ENCODE measurements at places on chromosomes 3 and 15.

GRCh38 chr15:31455499-31455898 lies 128.9 kb downstream of the KLF13 start:
- no peak for DNase-seq

DNA sequence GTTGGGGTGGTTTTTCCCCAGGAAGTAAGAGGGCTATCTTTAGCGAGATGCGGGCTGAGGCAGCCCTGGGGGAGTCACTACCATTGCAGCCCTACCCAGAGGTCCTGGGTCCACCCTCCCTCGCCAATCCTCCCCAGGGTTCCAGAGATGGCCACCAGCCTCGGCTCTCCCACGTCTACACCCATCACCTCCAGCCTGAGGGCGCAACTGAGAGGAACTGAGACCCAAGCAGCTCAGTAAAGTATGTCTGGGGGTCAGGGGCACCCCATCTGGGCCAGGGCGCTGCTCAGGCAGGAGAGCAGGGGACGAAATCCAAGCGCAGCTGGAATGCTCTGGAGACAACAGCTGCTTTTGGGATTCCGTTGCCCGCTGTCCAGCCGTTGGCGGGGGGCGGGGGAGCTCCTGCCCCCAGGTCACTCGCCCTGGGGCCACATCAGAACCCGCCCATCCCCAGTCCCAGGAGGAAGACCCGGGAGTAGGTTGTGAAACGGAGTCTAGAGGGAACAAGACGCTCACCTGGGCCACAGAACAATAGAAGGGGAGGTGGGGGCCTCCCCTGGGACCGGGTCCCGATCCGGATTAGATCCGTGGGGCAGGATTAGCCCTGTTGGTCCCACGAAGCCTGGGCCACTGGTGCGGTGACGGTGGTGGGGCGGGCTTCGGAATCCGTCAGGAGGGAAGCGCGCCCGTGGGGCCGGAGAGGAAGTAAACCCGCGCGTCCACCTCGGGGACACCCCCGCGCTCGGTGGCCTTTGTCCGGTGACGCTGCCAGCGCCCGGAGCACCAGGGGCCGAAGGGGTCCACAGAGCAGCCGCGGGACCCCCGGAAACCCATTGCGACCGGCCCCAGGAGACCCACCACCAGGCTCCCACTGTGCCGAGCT lies 1.4 kb upstream of the NDUFAF3 start:
- DNase-seq: no peak

- no peak for DNase-seq
Observed at GRCh38 chr3:102745881-102746280, 311.1 kb downstream of the ZPLD1 start.

- no peak for DNase-seq
Observed at GRCh38 chr15:47460795-47461573, 256.3 kb upstream of the SEMA6D start.

GRCh38 chr3:196053487-196053886 lies 28.4 kb downstream of the TFRC start:
- DNase-seq: no peak

DNA sequence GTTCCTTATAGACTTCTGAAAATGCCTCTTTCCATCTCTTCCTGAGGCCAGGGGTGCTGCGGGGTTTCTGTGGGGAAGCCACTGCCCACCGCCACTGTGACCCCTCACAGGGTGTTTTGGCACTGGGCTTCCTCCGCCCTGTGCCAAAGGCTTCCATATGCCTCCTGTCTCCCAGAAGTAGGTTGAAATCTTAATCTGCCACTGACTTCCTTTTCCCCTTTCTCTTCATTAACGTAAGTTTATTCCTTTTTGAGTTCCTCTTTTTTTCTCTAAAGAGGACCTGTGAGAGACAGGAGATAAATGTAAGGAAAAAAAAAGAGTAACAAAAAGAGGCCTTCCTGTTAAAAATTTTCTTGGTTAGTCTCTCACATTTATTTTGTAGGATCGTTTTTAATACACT lies 220.5 kb downstream of the CTNNB1 start:
- DNase-seq: no peak

- no peak for DNase-seq
Observed at GRCh38 chr3:128874481-128875180, 4.8 kb upstream of the ACAD9 start.

DNA sequence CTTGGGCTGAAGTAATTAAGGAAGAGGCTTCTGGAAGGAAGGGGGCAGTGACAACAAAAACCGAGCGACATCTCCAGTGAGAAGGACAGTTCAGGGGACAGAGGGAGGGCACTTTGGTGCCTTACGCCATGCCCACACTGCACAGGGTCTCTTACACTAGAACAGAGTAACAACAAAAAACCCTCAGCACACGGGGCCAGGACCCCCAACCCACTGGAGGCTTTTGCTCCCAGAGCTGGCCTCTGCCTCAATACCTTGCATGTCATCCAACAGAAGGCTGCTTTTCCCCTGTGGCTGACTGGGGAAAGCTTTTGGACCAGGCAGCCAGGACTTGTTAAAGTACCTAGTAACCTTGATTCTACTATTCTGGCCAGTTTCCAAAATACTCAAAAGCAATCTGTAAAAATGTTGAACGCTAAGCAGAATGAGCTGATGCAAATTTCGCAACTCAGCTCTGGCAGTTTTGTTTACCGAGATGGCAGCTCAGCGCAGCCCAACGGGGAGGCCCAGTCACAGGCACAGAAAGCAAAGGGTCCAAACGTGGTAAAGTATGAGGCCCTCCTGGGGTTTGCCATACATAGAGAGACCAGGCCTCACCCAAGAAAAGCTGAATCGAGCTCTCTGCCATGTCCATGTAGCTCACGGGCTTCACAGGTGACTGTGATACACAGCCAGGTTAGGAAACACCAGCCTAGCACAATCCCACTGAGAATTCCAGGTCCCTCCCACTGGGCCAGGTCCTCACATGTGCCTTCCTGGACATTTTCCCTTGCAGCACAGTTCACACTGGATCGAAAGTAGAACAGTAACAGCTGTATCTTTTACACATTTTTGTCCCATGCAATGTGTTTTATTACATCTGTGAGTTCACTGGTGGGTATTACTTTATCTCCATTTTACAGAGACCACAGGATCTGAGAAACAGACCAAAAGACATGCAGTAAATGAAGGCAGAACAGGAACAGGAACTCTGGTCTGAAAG lies 6.0 kb downstream of the CHCHD4 start:
- DNase-seq: peak; percentile 26

DNA sequence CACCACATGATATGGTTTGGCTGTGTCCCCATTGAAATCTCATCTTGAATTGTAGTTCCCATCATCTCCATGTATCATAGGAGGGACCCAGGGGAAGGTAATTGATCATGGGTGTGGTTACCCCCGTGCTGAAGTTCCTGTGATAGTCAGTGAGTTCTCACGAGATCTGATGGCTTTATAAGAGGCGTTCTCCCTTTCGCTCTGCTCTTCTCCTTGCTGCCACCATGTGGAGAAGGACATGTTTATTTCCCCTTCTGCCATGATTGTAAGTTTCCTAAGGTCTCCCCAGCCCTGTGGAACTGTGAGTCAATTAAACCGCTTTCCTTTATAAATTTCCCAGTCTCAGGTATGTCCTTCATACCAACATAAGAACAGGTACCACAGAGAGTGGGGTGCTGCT lies 21.9 kb downstream of the OSTN start:
- DNase-seq: no peak

- DNase-seq: no peak
Observed at GRCh38 chr3:49886922-49887265, 16.8 kb downstream of the MST1R start.

DNA sequence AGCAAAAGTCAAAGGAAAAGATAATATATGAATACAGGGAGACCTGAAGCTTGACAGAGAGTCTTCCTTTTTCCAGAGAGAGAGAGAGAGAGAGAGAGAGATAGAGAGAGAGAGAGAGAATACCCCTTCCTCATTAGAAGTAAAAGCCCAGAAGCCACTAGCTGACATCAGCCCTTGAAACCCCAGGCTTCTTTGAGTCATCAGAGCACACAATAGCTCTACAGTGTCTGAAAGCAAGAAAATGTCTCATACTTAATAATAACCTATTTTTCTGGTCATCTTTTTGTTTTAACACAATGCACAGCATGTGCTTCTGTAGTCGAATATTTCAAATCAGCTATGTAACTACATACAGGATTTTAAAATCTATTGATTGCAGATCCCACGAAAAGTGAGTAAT lies 109.2 kb upstream of the NANOGP8 start:
- DNase-seq: no peak

DNA sequence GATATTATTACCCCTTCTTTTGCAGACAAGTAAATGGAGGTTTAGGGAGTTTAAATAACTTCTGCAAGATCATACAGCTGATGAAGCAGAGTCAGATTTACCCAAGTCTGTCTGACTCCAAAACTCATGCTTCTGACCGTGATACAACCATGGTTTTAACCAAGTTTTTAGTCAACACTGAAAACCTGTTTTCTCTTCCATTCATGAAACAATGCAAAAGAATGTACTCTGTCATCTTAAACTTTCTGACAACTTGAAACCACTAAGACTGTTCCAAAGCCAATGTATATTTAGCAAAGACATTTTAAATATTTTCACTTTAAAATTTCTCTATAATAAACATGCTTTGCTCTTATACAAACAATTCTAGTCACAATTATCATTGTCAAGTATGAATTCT lies 77.0 kb upstream of the RBMS3 start:
- DNase-seq: no peak

DNA sequence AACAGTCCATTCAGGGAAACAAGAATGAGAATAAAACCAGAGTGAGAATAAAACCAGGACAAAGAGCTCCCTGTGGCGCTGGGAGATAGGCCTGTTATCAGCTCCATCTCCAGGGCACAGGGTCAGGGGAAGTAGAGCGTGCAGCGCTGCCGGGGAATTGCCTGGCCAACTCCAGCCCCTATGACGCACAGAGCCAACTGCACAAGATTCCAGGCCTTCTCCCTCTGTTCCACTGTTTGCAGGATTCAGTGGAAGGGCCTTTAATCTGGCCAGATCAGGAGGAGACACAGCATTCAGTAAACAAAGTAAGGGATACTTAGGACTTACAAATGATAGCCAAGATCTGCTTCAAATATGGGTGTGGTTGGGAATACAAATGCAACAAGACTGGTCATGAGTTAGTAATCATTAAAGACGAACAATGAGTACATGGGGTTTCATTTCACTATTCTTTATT lies 49.4 kb downstream of the ITGB5 start:
- no peak for DNase-seq

DNA sequence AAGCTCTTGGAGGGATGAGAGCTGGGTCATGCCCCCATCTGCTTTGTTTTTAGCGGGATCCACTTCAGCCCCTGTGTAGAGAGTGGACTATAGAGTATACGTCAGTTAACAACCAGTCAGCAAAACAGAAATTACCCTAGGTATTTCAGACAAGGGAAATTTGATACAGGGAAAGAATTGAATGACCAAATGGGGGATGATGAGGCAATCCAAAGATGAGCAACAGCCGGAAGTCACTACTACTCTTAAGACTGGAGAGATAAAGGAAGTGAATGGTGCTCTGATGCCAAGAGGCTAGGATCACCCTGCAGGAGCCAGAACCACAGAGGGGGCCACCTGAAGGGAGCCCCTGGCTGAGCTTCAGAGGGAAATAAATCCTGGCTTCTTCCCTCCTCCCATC lies 1.7 kb upstream of the GPR62 start:
- DNase-seq: no peak

- DNase-seq: no peak
Observed at GRCh38 chr3:81199587-81199986, 561.9 kb downstream of the GBE1 start.

- no peak for DNase-seq
Observed at GRCh38 chr3:133384331-133385027, 15.4 kb upstream of the BFSP2 start.

DNA sequence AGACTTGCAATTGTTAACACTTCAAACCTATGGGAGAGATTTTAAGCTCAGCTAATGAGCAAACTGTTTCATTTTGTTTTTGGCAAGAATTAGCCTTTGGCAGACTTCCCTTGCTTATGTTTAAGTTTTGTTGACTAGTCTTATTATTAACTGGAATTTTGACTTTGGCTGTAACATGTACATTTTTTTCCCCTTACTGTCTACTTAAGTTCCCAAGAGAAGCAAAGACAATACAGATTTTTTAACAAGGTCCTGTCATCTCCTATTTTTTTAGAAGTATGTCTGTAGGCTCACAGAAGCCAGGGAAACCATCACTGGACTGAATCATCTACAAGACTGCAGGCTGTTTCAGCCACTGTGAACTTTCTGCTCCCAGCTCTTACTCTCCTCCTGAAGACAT lies 74.3 kb downstream of the DGKG start:
- peak; percentile 34 for DNase-seq

GRCh38 chr3:39138804-39139415 lies 14.5 kb downstream of the CSRNP1 start:
- no peak for DNase-seq

DNA sequence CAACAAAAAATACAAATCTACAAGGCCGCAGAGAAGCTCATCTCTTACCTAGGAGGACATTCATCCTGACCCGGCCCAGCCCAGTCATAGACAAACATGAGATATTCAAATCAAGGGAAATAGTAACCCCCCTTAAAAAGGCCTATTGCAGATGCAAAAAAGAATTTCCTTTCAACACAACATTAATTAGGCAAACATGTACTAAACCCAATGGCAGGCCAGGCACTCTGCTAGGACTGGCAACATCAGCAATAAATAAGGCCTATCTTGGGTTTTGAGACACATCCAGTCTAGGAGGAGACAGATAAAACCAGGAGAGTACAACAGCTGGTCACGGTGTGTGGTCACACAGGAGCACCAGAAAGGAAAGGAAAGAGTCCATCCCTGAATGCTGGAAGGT lies 61.4 kb downstream of the ADCY5 start:
- DNase-seq: no peak

DNA sequence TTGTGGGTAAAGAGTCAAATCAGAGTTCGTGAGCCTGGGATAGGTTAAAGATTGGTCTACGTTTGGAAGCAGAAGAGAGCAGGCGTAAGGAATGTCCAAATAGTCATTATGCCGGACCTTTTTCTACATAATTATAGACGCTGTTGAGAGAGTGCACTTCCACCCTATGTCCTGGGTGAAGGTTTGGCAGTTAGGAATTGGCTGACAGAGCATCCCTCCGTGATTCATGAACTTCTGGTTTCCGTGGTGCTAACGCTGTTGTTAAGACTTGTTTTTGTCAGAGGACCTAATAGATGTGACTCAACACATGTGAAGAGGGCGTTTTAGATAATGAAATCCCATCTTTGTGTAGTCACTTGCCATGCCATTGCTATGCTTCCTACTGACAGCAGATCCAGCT lies 1.1 kb downstream of the EAF1 start:
- no peak for DNase-seq

DNA sequence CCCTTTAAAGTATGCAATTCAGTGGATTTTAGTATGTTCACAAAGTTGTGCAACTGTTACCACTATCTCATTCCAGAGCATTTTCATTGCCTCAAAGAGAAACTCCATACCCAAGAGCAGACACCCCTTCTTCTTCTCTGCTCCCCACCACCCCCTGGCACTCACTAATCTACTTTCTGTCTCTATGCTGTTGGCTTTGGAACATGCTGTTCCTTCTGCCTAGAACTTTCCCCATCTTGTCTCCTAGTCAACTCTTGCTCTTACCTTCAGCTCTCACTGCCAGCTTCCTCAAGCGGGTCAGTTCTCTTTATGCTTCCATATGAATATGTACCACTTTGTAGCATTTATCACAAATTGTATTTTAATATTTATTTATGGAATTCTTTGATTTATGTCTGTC lies 50.1 kb downstream of the TYRO3 start:
- no peak for DNase-seq

Data from brain pericyte (primary cell).